ENCODE measurements at places on chromosomes 2 and 18.

DNA sequence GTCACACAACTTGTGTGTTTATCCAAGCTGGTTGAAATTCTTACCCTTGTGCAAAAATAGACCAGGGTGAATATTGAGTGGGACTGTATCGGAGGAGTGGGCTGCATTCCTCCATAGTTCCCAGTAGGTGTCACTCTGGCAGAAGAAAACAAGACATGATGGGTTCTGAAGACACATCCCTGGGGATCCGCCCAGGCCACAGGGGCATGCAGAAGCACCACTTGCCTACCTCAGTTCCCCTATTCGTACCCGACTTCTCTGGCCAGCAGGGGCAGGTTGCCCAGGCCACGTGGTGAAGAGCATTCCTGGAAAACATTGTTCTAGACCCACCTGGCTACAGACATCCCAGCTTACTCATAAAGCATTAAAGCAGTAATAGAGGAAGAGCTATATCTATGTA lies 168.2 kb downstream of the FAM210A start:
- DNase-seq, result peak; percentile 8

DNA sequence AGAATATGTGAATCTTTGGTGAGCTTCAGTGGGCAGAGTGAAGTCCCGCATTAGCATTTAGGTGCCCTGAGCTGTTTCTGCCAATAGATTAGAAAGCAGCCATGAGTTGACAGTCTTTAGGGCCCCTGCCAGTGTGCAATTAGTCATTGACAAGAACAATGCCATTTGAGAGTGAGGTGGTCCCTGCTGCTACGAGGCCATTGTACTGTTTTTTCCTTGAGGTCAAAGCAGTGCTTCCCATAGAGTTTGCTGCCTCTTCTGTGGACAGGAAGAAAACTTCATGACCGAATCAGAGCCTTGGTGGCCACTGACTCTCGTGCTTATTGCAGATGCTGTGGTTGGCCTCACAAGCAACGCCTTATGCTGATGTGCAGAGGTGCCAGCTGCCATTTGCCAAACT lies 102.7 kb downstream of the SH3BP4 start:
- DNase-seq, result no peak

DNA sequence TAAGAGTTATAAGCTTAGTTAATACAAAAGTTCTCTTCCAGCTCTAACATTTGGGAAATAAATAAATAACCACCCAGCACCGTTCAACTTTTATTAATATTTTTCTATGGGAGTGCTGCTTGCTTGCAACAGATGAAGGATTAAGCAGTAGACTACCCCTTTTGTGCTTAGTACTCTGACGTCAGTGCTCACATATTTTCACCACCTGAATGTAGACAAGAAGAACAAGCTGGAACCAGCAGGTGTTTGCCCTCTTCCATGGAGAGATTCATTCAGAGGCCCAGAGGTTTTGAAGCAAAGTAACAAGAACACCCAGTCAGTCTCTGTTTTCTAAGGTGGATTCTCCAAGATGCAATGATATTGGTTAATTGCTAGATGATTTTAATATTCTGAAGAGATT lies 307.1 kb upstream of the PIK3C3 start:
- DNase-seq, result no peak

DNA sequence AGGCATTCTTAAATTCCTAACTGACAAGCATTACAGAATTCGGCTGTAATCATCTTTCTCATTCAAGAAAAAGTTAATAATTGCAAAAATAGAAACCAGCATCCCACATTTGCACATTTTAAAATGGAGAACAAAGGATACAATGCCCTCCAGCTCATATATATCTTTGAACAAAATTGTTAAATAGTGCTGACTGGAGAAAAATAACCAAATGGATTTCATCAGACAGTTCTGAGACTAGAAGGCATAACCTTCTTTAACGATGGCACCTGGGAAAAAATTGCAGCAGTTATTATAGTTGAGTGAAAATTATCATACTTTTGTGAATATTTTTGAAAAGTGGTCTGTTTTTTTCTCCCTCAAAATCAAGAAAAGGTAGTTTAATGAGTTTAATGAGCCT lies 138.9 kb upstream of the CDH19 start:
- DNase-seq, result no peak

DNA sequence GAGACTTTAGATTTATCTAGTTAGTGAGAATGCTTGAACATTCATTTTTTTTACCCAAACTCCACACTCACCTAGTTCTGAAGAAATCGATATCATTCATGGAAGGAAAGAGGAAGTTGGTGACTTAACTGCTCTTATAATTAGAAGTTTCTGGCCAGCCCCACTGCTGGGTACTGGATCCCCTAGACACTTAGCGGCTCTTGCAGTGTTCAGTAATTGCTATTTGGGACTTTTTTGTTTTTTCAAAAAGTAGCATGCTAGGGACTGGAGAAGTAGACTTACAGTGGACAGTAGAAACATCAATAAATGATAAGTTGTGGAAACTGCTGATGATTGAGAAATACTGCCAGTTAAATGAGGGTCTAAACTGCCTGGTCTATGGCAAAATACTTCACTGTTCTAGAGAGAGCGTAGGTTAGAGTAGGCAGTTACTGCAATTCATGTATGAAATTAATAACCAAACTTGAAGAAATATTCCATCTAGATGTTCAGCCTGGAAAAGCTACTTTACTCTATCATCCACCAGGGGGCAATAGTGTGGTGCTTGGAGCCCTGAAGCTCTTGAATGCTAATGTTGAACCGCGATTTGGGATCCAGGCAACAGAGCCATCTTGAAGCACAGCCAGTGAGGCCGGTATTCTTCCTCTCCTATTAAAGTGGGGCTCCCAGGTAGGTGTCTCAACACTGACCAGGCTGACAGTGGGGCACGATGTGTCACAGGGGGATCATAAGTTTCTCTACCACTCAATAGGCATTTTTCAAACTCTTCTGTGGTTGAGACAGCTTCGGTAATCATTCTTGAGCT lies 146.1 kb upstream of the SESTD1 start:
- no peak for DNase-seq

Measured in CMK (cell line).